ENCODE measurements at places on chromosomes 16 and 17.

- DNase-seq = no peak
Observed at GRCh38 chr17:19304209-19304608, 58.3 kb downstream of the B9D1 start.

- no peak for DNase-seq
Observed at GRCh38 chr16:14628806-14629611, 1.1 kb downstream of the PARN start.

DNA sequence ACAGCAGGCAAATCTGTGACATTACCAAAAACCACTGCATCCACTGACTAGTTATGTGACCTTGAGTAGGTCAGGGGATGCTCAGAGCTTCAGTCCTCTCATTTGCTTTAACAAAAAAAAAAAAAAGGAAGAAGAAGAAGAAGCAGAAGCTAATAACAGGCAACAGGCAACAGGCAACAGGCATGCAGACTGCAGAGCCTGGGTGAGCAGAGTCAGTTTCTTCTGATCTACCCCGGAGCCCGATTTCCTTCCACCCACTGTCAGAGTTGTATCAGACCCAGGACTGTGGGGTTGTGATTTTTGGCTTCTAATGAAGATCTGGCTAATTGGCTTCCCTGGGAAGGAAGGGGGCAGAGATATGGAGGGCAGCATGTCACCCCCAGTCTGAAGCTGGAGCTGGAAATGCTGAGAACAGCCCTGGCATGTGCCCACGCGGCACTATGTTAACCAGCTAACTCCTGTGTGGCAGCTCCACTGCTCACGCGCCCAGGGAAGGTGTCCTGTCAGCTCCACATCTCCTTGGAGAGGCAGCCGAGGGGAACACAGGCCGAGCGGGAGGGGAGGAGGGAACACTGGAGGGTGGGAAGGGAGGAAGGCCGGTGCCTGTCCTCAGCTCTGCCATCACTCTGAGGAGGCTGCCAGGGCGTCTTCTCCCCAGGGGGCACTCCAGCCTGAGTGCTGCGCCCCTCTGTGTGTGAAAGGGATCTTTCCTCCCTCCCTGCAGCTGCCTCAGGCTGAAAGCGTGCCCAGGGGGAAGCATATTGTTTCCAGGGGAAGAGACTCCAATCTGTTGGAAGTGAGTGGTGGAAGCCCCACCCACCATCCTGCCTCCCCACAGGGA is 17.6 kb downstream of the SRCIN1 start:
- no peak for DNase-seq

DNA sequence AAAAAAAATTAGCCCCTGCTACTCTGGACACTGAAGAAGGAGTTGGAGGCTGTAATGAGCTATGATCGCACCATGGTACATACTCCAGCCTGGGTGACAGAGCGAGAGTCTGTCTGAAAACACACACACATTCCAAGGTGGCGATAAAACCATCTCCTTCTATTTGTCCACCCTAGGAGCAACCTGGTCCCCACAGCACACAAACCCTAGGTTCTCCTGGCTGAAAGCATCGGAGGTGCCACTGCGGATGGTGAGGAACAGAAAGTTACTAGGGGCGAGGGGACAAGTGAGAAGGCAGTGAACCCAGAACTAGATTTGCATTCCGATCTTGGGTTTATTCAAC is 1.4 kb upstream of the ECI1 start:
- no peak for DNase-seq

DNA sequence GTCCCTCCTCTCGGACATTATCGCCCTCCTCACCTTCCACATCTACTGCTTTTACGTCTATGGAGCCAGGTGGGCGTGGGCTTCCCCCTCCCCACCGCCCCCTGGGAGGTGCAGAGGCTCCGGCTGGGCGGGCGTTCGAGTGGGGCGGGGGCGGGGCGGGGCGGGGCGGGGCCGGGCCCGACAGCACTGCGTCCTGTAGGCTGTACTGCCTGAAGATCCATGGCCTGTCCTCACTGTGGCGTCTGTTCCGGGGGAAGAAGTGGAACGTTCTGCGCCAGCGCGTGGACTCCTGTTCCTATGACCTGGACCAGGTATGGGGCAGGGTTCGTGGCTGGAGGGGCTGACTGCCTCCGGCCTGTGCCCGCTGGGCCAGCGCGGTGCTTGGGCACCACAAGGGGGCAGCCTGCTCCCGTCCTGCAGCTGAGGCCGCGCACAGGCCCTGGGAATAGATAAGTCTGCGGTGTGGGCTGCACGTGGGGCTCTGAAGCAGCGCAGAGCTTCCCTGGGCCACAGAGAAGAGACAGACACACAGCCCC is 9.2 kb downstream of the PIGQ start:
- DNase-seq = peak; percentile 18

GRCh38 chr17:33028061-33028460 is 36.4 kb downstream of the SPACA3 start:
- no peak for DNase-seq

DNA sequence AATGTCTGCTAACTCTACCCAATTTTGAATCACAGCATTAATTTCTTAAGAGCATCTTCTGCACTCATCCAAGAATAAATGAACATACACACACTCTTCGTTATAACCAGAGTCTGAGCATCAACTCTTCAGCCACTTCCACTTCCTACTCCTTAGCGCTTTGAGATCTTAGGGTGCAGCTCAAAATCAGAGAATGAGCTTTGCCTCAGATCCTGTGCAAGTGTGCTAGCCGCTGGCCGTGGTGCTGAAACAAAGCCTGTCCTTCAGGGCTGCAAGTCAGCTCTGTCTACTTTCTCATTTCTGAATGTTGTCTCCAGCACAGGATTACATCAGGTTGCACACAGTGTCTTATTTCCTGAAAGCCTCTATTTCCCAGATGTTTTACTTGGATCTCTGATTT is 165.4 kb downstream of the AIPL1 start:
- DNase-seq = no peak

All from effector CD8-positive, alpha-beta T cell (primary cell).